ENCODE measurements at places on chromosomes 2 and 18.

DNA sequence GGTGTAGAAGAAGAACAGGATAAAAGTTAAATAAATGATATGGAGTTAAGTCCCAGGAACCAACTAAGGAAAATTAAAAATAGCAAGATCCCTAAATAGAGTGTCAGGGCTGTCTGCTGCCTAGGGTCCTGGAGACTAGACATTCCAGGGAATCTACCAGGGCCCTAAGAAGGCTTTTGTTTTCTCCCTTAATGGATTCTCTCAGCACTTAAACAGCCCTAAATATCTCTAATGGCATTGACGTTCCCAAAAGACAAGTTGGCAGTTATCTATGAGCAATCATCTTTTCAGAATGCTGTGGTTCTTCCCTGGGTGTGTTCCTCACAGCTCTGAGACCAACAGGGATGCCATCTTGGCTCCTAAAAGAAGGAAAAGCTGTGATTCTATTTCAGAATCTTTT, 616.3 kb downstream of the EPHA4 start:
- DNase-seq: no peak

DNA sequence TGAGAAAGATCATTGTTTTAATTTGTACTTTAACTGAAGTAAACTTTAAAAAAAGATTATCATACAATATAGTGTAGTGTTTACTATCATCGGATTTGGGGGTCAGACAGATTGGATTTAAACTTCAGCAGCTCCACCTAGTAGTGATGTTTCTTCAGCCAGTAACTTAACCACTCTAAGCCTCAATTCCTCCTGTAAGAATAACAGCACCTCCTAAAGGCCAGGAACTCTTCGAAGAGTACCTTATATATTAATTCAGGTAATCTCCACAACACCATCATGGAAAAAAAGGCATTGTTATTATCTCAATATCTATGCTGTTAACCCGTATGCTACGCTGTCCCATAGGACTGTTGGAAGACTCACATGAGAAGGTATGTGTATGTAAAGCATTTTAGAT, 69.0 kb upstream of the DLGAP1 start:
- no peak for DNase-seq

DNA sequence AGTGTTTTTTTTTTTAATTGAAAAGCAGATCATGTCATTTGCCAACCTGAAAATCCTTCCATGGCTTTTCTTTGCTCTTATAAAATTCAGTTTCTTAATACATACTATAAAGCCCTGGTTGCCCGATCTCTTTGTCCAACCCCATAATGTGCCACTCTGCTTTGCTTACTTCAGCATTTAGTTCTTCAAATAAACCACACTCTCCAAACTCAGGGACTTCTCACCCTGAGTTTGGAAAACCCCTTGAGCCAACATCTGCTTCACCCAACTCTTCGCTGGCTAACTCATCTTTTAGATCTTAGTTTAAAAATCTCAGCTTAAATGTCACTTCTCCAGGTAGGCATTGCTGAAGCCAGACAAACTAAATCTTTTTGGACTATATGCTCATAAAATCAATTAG, 1.3 kb upstream of the STAT1 start:
- DNase-seq: no peak

GRCh38 chr18:11366410-11366809, 217.0 kb upstream of the PIEZO2 start:
- no peak for DNase-seq

- DNase-seq: no peak
Observed at GRCh38 chr2:157203651-157204050, 53.9 kb upstream of the GALNT5 start.

GRCh38 chr2:25639131-25639530, 34.2 kb downstream of the DTNB start:
- no peak for DNase-seq

- no peak for DNase-seq
Observed at GRCh38 chr2:221786297-221786926, 214.3 kb upstream of the EPHA4 start.

DNA sequence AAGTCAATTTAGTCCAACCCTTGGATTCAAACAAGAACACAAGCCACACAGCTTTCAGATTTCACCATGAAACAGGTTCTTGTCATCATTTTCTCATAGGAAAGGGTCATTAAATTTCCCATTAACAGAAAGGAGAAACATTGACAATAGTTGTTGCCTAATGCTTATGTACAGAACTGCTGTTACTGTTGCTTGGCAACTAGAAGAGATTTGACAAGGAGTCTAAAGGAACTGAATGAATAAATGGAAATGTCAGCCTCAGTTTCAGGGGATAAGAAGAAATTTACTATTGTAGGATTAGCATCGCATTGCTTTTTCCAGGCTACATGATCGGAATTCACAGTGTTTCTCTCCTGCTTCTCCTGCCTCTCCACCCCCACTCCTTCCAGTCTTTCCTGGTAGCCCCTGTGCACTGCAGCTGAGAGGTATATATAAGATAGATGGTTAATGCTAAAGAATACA, 90.3 kb downstream of the SPATS2L start:
- peak; percentile 50 for DNase-seq

DNA sequence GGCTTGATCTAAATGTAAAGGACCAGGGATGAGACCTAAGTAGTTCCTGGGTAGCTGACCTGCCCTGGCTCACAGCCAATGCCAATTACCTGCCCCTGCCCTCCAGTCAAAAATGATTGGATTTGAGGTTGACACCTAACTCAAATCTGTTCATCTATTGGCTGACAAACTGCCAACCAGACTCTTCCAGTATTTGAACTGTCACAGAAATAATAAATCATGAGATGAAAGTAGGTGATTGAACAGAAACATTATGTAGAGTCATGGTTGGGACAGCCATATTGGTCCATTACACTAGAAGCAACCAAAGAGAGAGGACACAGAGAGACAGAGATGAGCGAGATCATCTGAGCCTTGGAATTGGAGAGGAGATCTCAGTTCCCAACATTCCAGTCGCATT, 109.1 kb downstream of the ATL2 start:
- DNase-seq: no peak

DNA sequence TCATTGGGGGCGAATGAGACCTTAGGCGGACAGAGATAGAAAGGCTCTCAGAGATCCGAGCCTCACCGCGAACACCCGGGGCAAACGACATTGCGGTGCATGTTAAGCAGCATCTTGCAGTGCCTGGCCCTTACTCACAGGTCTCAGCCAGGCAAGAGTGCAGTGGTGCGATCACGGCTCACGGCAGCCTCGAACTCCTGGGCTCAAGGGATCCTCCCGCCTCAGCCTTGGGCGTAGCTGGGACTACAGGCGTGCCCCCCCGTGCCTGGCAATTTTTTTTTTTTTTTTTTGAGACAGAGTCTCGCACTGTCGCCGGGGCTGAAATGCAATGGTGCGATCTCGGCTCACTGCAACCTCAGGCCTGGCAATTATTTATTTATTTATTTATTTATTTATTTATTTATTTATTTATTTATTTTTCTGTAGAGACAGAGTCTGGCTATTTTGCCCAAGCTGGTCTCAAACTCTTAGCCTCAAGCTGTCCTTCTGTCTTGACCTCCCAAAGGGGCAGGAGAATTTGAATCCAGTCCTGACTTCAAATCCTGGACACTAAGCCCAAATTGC, 1.3 kb downstream of the LAMA3 start:
- DNase-seq: no peak

All from HFFc6 (cell line).